ENCODE measurements at places on chromosomes 6 and 20.

GRCh38 chr20:16654858-16655535 is 74.8 kb upstream of the SNRPB2 start:
- no peak for DNase-seq

- DNase-seq, result no peak
Observed at GRCh38 chr6:107237992-107238660, 122.8 kb upstream of the BEND3 start.

DNA sequence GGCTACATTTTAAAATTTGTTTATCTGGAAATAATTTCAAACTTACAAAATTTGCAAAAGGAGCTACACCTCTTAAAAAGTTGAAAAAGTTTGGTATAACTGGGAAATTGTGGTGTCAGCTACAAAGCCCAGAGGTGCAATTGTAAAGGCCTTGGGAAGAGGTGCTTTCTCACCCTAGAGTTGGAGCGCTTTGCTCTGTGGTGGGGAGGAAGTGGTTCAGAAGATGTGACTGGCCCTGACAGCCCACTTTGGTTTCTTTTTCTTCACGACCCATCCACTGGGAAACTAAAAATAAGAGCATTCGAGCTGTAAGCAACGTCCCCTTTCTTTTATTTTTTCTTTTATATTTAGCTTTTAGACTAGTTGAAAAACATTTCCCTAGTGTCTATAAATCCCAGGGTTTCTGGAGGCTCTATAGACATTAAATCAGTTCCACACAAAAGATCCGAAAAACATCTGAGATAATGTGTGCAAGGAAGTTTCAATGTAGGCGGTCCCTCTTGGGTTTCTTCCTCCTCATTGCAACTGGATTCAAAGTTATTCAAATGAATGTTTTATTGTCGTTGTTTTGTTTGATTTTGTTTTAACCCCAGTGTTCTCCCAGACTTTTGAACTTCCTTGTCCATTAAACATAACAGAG is 397.8 kb downstream of the KIF16B start:
- DNase-seq, result no peak

DNA sequence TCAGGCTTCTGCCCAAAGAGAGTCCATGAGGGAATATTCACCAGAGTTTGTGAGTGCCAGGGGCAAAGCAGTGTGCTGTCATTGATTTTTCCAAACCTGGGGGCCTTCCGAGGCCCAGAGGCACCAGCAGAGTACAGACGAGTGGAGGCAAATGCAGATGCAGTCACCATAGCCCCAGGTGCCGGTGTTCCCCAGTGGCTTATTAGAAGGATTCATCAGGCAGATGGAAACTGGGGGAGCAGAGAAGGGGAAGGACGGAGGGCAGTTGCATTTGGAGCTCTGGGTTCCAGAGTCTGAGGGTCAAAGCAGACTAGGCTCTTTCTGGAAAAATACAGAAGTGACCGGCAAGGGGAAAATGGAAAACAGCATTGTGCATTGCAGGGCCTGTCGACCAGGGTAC is 184.2 kb downstream of the ANKRD60 start:
- DNase-seq, result no peak

DNA sequence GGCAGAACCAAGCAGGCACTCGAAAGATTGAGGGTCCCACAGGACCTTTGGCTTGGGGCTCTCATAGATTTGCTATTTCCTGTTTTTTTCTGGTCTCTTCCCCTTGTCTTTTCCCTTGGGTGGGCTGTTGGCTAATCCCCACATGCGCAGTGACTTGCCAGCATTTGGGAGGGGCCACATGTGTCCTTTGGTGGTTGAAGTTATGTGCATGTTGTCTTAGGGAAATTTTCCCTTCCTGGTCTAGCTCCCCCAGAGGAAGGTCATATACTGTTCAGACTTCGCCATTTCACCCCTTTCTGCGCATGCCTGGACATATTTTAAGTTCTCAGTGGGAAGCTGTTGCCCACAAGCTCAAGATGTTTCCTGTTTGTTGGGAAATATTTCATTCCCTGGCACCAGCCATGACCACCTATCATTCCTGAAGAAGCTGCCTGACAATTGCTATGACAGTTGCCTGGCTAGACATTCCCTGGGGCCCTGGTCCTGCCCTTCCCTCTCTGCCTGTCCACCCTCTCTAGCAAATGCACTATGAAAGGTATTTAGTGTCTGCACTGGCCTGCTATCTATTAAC is 156.2 kb upstream of the THBS2 start:
- DNase-seq, result no peak

GRCh38 chr6:105072798-105073199 is 107.0 kb downstream of the POPDC3 start:
- DNase-seq, result no peak

DNA sequence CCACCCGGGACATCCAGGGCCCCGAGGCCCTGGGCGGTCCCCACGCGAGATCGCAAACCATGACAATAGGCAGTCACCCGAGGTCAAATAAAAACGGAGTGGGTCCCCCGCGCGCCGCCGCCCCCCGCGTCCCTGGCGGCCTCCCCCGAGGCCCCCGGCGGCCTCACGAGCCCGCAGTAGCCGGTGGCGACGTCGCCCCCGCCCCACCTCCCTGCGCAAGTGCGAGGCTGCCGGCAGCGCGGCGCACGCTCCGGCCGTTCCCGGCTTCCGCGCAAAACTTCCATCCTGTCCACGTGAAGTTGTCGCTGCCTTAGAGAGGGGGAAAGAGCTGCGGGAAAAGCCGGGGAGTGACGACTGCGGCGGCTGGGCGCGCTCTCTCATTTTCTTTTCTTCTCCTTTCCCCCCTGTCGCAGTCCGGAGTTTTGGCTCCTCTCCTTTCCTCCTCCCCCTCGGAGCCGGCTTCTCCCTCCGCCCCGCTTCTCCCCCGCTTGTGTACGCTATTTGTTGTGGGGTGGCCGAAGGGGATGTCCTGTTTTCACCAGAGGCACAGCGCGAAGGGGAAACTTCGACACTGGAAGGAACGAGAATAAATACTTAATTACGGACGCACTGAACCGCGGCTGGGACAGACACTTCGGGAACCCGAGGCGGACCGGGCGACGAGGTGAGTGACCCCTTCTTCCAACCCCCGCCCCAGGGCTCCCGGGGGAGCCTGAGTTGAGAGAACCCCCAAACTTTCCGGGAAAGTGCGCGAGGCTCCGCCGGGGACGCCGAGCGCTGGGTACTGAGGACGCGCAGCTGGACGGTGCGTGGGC is at the start of gene EYA4:
Gene EYA4, plus strand, starts transcription at position 272 of the 815 bp plus-strand sequence. CDS start 33,424 bp downstream, outside the sequence.
- no peak for DNase-seq

- no peak for DNase-seq
Observed at GRCh38 chr6:136607204-136607931, 57.1 kb upstream of the MAP7 start.

- DNase-seq, result no peak
Observed at GRCh38 chr20:38497246-38497935, 24.7 kb downstream of the RALGAPB start.

DNA sequence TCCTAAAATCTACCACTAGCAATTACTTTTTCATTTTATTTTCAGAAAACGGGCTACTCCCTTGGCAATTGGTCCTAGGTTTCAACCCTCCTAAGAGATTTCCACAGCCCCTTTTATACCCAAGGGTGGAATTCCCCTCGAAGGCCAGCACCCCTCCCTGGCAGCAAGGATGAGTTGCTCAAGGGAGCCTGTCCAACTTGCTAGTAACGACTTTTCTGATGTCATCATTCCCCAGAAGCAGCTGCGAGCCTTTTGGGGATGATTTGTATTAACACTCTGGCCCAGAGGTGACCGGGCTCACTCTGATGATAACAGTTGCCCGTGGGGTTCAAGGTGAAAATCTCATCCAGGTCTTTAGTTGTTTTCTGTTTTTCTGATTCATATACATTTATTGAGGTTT is 30.7 kb upstream of the NAA20 start:
- DNase-seq, result no peak

GRCh38 chr6:302760-303159 is 10.5 kb downstream of the DUSP22 start:
- DNase-seq, result no peak

DNA sequence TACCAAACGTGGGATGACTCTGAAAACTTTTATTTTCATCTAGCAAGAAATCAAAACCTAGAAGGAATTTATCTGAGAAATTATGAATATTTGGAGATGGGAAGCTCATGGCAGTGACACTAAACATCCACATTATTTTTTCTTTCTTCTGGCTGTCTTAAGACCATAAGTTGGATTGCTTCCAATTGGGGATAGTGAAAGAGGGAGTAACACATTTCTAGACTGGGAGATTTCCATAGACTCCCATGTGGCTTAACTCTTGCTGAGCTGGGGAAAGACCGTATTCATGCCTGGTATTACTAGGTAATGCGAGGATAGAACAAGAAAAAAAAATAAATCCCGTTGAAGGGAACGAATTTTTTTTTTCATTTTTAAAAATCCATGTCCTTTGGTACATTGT is 120.0 kb downstream of the UTRN start:
- no peak for DNase-seq

DNA sequence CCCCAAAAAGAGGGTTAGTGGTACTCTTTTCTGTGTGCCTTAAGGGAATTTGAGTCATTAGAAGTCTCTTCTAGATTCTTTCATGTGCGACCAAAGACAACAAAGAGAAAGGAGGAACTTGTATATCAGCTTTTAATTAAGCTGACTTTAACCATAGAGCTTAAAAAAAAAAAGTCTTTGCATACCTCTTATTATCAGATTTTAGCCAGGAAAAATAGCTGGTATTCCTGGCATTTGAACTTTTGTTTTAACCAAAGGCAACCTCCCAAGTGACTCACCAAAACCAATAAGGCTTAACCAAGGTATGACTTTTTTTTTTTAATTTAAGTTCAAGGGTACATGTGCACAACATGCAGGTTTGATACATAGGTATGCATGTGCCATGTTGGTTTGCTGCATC is 375.0 kb downstream of the CDC5L start:
- no peak for DNase-seq

DNA sequence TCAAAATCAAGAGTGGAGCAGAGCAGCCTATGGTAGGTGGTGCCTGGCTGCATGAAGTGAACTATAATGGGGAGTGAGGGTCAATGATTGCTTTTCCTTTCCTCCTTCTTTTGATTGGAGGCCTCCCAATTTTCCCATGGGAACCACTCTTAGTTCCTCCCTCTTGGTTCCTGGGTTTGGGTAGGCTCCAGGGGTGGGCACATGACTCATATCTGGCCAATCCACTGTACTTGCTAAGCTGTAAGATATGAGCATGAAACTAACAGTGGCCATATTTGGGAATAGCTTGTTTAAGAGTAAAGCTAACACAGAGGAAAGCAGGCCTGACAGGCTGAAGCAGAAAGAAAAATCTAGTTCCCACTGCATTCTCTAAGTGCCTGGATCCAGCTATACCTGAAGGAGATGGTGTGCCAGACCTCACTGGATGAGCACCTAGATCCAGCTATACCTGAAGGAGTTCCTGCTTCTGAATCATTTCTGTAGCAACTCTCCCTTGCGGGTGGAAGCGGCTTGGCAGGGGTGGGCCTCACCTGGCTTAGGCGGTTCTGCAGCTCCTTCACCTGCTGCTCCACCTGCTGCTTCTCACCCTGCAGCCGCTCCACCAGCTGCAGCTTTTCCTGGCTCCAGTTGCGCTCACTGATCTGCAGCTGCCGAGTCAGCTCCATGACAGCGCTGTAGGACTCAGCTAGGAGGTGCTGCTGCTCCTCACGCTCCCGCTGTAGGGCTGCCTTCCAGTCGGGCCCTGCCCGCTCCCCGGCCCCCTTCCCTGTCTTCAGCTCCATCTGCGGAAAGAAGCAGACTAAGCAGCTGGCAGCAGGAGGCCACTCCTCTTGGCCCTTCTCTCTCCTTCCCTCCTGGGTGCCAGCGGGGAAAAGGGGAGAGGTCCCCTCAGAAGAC is 29.0 kb upstream of the DSN1 start:
- DNase-seq, result no peak

DNA sequence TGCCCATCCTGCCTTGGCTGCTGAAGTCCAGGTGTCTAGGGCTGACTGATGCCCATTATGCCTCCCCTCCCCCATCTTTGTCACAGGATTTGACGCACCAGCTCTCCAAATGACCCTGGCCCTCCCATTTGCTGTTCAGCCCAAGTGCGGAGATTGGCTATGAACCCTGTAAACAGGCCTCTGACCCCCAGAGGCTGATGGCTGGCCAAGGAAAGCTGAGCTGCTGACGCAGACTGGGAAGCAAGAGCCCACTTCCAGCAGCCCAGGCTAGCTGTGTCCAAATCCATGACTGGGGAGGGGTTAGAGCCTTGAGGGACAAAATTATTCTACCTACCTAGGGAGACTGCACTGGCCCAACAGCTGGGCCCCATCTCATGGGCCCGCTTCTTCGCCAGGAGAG is 797 bp upstream of the GNRH2 start:
- DNase-seq, result no peak

DNA sequence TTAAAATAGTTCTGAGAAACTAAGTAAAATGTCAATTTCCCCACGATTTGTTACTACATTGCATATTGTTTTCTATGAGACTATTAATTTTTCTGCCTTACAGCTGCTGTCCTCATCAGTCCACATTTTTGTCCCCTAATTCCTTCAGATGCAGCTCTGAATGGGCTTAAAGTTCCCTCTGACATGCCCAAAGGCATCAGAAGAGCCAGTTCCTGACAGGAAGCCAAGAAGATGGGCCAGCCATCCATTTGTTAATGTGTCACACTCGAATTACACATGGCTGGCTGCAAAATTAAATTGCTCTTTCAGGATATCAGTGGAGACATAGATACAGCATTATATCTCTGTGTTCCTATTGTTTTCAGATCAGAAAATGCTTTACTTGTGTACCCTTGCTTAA is 1223.0 kb downstream of the EPHA7 start:
- DNase-seq, result no peak

DNA sequence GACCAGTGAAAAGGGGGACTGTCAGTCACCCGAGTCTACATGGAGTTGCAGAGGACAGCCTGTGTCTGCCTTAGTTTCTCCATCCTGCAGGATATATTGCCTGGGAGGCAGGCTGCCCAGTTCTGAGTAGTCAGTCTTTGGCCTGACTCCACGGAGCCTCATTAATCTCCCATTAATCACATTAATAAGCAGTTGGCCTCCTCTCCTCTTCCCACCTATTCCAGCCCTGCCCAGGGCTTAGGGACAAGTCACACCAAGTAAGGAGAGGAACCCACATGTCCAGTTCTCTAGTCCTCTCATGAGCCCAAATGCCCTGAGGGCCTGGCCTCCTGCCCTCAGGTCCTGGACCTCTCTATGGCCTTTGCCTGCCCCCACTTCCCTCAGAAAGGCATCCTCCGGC is 1.3 kb upstream of the MUCL3 start:
- no peak for DNase-seq

DNA sequence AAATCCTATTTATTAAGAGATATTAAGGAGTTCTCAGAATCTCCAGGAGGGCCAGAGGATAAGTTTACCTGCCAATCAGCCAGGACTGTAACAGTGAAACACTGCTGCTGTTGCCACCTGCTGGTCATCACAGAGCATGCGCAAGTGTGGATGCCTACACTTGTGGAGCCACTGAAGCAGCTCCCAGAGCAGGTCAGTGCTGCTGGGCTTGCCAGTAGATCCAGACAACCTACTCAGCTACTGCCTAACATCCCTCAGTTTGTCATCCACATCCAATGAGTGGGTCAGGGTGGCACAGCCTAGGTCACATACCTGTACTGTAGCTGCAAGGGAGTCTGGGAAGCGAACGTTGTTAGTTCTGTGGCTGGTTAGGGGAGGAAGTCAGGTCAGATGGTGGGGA is 18.3 kb upstream of the NHSL1 start:
- DNase-seq, result peak; percentile 69

- DNase-seq, result no peak
Observed at GRCh38 chr20:57265336-57265996, 975 bp downstream of the BMP7 start.
